ENCODE measurements at places on chromosomes 7 and 10. TPM values are rescaled to one million over a fixed set of nuclear protein-coding genes. Genes with fewer than 3 reads are reported as not detected.

DNA sequence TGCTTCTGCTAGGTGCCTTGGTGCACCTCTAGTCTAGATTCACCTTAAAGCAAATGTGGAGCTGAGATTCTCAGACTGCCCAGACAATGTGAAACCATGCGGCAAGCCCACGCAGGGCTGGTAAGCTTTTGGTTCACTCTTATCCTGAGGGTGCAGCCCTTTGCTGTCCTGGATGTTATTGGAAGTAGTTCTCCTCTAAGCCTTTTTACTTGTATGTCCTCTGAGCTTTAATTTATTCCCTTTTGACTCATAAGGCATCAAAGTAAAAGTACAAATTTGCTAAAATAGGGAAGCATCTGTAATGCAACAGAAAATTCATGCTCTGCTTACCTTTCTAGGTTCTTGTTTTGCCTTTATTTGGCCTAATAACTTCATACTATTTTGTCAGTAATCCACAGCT is 186.8 kb downstream of the MACC1 start:
- DNase-seq: no peak

The GARIN1A gene
- polyA plus RNA-seq: 1.1 TPM

GRCh38 chr10:60536529-60537114 is 146.9 kb upstream of the ANK3 start:
- no peak for DNase-seq

- DNase-seq: no peak
Measured at GRCh38 chr10:109679478-109679877, 243.8 kb downstream of the XPNPEP1 start.

DNA sequence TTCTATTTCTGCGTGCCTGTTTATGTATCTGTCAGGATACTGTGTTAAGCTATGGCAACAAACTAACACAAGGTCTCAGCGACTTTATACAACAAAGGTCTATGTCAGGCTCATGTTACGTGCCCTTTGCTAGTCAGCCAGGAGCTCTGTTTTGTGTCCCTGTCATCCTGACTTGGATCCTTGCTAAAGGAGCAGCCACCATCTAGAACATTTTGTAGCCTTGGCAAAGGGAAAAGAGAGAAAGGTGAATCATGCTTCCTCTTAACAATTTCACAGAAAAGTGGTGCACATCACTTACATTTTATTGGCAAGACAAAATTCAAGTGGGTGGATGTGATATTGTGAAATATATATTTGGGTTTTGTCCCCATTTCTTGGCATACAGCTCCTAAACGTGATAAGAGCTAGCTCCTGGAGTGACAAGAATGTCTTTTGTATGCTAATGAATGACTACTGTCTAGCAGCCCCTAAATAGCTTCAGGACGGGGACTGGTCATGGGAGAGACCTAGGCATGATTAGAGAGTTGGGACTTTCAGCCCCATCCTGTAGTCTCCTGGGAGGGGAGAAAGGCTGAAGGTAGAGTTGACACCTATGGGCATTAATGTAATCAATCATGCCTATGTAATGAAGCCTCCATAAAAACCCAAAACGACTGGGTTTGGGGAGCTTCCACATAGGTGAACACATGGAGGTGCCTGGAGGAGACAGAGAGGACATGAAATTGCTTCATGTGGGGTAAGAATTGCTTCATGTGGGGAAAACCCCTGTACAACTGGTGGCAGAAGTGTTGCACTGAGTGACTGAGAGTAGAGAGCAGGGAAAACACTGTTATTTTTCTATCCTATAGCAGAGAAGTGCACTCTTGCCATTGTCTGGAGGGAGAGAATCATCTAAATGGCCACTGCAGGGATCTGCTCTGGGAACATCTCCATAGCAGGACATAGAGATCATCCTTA is 33.0 kb downstream of the MRPL32 start:
- DNase-seq: no peak

DNA sequence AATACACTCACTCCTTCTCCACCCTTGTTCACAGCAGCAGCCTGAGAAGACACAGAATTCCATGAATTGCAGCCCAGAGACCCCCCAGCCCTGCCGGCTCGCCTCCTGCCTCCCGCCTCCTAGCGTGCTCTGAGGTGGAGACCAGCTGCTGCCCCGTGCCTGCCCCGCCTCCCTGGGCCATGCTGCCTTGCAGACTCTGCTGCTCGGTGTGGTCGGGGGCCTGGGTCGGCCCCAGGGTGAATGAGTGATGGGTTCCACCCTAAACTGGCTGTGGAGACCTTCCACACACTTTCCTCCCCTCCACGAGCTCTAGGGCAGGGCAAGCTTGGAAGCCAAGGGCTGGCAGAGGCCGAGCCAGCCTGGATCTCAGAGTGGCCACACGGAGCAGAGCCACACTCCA is 479.3 kb downstream of the DNAJB6 start:
- no peak for DNase-seq

The CLDN4 gene
- 226 TPM for polyA plus RNA-seq

DNA sequence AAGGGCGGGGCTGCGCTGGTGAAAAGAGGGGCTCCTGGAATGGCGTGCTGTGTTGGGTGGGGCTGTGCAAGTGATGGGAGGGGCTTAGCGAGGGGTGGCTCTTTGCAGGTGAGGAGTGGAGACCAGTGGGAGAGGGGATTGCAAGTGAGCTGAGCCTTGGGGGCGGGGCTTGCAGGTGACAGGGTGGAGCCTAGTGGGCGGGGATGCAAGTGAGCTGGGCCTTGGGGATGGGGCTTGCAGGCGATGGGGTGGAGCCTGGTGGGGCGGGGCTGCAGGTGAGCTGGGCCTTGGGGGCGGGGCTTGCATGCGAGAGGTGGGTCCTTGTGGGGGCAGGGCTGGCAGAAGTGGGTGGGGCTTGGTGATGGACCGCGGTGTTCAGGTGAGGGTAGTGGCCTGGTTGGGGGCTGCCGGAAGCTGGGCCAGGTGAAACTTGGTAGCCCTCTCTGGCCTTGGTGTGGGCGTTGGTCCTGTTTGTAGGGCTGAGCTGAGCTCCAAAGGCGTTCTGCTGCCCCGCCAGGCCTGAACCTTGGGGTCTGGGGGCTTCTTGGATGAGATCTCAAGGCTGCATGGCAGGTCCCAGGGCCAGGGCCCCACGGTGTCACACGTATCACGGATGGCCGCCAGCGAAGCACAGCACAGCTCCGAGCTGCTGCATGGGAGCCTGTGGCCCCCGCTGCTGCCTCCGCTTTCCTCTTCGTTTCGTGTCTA is 743 bp upstream of the PITRM1 start:
- peak; percentile 96 for DNase-seq

GRCh38 chr10:62258926-62259325 is 9.7 kb downstream of the RTKN2 start:
- no peak for DNase-seq

GRCh38 chr7:137996386-137996851 is 5.5 kb downstream of the CREB3L2 start:
- no peak for DNase-seq

The CPVL gene
- polyA plus RNA-seq: 1.8 TPM

The ENO4 gene
- not detected for polyA plus RNA-seq

DNA sequence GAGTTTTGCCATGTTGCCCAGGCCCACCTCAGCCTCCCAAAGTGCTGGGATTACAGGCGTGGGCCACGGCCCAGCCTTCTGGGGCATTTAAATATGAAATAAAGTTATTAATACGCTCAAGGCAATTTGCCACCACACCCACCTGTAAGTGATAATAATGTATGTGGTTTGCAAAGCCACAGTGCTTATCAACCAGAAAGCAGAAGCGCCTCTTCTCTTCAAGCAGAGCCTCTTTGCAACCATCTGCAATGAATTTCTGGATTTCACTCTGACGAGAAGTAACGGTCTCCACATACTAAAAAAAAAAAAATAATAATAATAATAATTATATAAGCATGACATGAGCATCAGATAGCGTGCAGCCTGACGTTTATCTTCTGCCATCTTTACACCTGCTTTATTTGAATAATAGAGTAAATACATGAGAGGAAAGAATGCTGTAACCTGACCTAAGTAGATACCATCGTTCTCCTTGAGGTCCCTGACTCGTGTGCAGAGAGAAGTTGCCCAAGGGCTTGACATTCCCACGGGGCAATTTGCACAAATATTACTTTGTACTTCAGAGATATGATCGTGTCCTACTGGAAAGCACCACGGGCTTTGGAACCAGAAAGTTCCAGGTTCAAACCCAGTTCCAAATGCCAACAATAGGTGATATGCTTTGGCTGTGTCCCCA is 34.0 kb downstream of the BRI3 start:
- DNase-seq: no peak

DNA sequence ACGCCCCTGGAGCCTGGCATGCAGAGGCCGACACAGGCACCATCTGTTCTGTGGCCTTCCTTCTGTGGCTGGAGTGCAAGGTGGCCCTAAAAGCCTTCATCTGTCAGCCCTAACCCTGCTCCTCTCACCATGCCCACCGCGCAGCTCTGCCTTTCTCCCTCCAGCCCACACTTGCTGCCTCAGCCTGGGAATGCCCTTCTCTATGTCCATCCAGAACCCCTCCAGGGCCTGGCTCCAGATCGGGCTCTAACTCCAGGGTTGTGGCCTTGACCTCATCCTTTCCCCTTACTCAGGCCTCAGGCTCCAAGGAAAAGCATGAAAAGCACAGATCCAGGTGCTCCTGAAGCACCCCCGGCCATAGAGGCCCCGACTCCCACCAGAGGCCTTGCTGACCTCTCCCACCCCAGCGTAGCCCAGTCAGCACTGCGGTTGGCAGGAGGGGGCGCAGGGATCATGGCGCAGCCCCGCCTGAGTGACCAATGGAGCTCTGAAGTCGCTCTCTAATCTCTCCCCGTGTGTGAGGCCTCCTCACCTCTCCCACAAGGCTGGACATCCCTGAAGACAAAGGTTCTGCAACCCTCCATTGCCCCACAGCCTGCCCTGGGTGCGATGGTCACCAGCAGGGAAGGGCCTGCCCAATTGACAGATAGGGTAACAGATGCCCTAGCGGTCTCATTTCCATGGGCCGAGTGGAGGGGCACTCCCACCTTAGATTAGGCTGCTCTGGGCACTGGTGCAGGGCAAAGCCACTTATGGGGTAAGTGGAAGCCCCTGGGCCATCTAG is 9.2 kb downstream of the ZCCHC24 start:
- DNase-seq: no peak

The ASAH2 gene
- 7.1 TPM for polyA plus RNA-seq

GRCh38 chr10:24408365-24408764 is 199.4 kb downstream of the KIAA1217 start:
- no peak for DNase-seq

The CYP2C19 gene
- polyA plus RNA-seq: 22.2 TPM

The SPDYE1 gene
- polyA plus RNA-seq: not detected

- no peak for DNase-seq
Measured at GRCh38 chr7:77276120-77276519, 76.5 kb upstream of the FGL2 start.

DNA sequence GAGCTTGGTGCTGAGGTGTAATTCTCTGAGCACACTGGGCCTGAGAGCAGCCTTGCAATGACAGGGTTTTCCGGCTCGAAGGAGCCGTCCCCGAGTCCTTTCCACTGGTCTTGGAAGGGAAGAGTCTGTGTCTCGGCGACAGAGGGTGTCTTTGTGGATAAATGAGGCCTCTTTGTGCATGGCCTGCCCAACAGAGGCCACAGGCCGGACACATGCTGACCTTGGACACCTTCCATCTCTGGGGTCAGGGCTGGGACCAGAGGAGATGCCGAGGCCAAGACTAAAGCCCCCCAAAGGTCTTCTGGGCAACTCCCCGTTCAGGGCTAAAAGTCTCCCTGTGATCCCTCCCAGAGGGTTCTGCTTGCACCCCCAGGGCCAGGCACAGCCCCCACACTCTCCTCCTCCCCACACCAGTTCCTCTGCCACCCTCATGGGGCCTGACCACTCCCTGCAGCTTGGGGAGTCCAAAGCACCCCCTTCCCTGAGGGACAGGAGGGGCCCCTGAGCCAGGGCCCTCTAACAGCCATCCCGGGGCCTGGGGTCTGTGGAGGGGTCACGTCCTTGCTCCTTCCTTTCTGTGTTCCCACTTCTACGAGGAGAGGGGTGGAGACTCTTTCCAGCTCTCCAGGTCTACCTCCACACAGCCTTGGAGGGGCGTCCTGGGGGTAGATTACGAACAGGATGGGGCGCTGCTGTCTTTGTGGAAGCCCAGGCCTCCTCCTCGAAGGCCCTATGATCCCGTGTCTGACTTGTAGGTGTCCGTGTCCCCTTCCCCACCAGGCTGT is 130.6 kb upstream of the FAM20C start:
- no peak for DNase-seq

- no peak for DNase-seq
Measured at GRCh38 chr7:129530795-129531391, 28.6 kb downstream of the SMKR1 start.

DNA sequence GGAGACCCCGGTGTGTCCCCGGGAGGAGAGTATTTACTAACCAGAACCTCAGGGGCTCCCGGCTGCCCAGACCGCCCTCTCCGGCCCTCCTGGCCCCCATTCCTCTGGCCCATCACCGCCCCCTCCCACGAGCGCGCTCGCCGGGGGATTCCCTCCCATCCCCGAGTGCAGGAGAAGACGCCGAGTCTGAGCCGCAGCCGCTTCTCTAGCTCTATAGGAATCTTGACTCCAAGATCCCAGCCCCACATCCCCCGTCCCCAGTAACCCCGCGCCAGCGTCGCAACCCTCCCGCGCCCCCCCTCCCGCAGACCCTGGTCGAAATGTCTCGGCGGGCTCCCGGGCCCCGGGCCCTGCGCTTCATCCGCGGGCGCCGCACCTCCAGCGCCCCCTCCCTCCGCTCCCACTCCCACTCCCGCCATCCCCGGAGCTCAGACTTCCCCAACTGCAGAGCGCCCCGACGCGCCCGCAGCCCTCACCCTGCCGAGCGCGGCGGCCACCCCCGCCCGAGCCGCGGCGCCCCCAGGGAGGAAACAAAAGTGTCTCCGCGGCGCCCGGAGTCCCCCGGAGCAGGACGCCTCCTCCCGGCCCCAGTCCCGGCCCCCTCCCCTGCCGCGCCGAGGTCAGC is 541 bp downstream of the ELMO1 start:
- no peak for DNase-seq

The CYP3A4 gene
- polyA plus RNA-seq: 181 TPM

DNA sequence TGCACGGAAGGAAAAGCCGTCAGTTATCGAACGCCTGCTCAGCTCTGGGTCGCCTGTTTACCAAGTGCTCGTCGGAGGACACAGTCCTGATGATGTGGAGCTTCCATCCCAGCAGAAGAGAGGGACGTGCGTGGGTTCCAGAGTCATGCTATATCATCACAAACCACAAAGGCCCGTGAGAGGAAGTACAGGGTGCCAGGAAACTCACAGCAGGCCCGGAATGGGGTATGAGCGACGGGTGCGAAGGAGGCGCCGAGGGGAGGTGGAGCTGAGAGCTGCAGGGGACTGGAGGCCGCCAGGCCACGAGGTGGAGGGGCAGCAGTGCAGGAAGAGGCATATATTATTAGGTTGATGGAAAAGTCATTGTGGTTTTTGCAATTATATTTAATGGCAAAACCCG is 102.5 kb downstream of the ACTR3B start:
- no peak for DNase-seq

GRCh38 chr10:23069019-23069815 is 26.2 kb upstream of the MSRB2 start:
- DNase-seq: no peak

The CALD1 gene
- polyA plus RNA-seq: 70.8 TPM

DNA sequence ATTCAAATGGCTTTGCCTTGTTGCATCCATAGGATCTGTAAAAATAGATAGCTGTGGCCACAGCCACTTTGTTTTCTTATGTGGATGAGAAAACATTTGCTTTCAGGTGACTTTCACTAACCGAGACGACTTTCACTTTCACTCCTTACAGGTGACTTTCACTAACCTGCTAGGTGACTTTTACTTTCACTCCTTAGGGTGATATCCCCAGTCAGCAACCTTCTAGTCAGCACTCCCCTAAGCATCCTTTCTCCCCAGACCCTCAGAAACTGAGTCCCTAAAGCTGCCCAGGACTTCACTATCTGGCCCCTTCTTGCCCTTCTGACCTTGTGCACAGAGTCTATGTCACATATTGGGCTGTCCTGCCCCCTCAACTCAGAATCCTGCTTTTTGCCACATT is 177.5 kb downstream of the RELN start:
- peak; percentile 92 for DNase-seq

The PLPP4 gene
- polyA plus RNA-seq: not detected
